ENCODE measurements at places on chromosomes 12 and 14.

GRCh38 chr12:5441497-5442236 is 9.8 kb downstream of the NTF3 start:
- no peak for DNase-seq

DNA sequence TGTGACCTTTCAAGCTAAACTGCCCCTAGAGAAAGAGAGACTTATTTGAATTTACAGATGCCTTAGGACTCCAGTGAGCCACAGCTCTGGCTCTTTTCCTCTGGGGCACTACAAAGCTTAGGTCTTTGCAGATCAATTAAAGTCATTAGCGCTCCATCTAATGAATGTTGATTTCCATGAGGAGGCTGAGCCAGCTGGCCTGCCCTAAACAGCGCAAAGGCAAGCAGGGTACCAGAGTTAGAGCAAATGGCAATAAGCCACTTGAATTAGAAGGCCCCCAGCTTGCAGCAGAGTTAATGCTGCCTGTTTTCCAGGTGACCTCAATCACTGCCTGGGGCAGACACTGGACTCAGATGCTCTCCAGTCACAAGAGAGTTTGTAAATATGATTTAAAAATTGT is 695.3 kb downstream of the DIO2 start:
- no peak for DNase-seq

- DNase-seq, result no peak
These were observed 111.1 kb upstream of the PLEKHA5 start for GRCh38 chr12:19018302-19018970.

DNA sequence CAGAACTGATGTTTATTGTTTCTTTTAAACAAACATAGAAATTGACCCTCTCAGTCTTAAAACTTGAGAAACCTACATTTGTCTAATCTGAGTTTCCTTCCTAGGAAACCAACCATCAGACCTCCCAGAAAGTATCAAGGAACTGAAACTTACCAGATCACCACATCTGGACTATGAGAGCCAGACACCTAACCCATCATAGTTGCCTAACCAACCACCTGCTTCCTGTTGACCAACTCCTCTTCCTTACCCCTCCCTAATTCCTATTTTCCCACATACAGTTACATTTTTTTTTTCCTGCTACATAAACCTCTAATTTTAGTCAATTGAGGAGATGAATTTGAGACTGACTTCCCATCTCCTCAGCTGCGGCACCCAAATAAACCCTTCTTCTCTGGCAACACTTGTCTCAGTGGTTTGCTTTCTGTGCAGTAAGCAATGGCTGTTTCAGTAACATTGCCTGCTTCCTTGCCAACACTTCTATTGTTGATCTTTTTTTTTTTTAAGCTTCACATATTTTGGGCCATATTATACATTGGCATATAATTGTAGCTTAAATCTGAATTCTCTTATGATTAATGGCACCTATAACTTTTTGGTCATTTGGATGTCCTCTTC is 34.3 kb downstream of the KLRD1 start:
- no peak for DNase-seq

DNA sequence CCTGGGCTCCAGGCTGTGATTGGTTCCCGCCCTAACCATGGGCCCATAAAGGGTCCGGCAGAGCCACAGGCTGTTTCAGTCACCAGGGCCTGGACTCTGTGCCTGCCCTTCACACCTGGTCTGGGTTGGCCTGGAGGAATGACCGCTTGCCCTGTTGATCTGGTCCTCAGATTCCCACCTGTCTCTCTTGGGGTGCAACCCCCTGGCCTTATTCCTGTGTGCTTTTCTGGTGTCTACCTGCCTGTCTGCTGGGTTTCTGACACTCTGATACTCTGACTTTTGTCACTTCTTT is 2.9 kb upstream of the KRT83 start:
- DNase-seq, result no peak

GRCh38 chr12:109097140-109097434 is 310 bp upstream of the UNG start:
- no peak for DNase-seq

GRCh38 chr12:79326222-79326621 is 364.5 kb downstream of the PAWR start:
- DNase-seq, result no peak

GRCh38 chr14:54702492-54702891 is 135.6 kb downstream of the SAMD4A start:
- DNase-seq, result no peak

DNA sequence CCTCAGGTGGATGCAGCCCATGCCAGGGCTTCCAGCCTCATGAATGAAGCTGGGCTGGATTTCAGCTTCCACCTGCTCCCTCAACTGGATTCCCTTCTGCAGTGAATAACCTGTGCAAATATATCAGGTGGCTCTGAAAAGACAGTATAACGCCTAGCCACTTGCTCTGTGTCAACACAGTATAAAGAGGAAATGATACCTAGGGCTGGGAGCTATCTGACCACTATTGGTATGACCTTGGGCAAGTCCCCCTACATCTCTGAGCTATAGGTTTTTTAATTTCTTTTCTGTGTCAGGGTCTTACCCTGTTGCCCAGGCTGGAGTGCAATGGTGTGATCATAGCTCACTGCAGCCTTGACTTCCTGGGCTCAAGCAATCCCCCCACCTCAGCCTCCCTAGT is 19.8 kb downstream of the ISM2 start:
- DNase-seq, result no peak

GRCh38 chr14:104776961-104777807 is 18.4 kb downstream of the AKT1 start:
- no peak for DNase-seq

GRCh38 chr12:63064080-63064479 is 86.9 kb downstream of the AVPR1A start:
- no peak for DNase-seq

DNA sequence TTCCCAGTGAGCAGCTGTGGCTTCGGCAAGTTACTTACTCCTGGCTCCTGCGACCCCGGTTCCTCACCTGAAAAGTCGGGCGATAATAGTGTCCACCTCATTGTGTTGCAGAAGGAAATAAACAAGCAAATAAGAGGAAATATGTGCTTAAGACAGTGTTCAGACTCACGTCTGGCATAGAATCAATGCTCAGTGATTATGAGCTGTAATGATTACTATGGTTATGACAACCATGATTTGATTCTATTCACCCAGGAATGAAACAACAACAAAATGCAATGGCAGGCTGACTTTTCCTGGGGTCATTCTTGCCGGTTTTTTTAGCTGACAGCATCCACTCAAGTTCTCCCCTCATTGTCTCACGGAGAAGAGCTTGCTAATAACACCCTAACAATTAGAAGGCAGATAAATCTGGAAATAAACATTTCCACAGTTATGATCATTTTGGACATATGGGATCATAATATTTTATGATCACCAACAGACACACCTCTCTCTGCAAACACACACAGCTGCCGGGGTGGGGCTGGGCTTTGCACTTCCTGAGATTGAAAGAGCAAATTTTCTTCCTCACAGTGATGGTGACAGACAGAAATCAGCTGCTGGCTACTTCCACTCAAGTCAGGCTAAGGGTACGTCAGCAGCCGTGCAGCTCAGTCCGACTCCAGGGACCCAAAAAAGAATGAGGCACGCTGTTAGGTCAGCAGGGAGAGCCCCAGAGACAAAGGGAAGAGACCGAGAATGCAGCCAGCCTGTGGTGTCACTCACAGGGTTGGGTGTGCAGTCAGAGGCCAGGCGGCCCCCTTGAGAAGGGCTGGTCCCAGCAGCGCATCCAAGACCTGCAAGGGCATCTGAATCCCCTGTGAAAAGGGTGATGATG is 158.0 kb downstream of the RIMBP2 start:
- no peak for DNase-seq

DNA sequence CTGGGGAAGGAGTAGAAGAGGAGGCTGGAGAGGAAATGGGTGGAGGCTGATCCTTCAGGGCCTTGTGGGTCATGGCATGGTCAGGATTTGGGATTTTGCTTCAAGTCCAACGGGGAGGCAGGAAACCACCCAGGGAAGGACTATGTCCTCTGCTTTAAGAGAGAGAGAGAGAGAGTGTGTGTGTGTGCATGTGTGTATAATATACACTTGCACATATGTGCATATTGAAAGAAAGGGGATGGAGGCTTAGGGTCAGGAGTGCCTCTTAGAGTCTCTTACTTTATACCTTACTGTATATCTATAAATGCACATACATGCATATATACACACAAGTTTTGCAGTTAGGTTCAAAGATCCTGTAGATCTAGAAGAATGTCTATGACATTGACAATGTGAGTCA is 94.8 kb downstream of the RGS6 start:
- DNase-seq, result no peak

DNA sequence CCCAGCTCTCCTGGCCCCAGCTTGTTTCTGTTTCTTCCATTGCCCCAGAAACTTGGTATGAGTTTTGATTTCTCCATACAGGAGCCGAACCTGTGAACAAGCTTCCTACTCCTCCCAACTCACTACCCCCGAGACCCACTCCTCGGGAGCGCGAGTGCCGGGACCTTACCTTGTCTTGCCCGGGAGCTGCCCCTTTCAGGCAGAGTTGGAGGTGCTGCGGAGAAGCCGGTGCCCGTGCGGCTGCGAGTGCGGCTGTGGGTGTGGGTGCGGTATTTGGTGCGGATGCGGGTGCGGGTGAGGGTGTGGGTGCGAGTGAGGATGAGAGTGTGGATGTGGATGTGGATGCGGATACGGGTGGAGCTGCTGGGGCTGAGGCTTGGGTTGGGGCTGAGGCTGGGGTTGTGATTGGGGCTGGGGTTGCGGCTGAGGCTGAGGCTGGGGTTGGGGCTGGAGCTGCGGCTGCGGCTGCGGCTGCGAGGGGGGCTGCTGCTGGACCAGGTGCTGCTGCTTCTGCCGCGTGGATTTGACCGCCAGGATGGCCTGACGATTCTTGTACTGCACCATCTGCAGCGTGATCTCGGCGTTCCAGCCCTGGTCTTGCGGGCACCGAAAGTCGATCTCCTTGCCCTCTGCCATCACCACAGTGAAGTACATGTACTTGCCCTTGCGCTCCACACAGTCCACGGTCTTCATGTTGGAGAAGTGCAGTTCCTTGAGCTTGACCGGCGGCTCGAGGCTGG is 1.1 kb downstream of the PHLDA1 start:
- DNase-seq, result peak; percentile 34

- no peak for DNase-seq
These were observed 47.9 kb upstream of the MEG3 start for GRCh38 chr14:100777818-100778525.

GRCh38 chr12:103715494-103715893 is 125.5 kb downstream of the NT5DC3 start:
- no peak for DNase-seq

DNA sequence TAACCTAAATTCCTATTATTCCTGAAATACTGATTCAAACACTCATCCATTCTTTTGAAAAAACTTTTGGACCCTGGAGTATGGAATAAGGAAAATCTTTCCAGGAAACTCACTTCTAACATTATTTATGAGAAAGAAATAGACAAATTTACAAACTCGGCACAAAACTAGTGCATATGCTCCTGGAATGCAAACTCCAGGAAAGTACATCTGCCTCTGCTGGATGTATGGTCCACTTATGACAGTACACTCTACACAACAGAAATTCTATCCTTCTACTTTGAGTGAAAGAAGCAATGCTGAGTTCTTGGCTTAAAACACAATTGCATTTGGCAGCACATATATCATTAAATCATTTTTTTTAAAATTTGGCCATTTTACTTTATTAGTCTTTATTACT is 700.5 kb upstream of the STXBP6 start:
- no peak for DNase-seq

- DNase-seq, result no peak
These were observed 476.1 kb downstream of the FUT8 start for GRCh38 chr14:65888677-65889076.

GRCh38 chr14:32827514-32827913 is 111.2 kb upstream of the NPAS3 start:
- DNase-seq, result no peak

DNA sequence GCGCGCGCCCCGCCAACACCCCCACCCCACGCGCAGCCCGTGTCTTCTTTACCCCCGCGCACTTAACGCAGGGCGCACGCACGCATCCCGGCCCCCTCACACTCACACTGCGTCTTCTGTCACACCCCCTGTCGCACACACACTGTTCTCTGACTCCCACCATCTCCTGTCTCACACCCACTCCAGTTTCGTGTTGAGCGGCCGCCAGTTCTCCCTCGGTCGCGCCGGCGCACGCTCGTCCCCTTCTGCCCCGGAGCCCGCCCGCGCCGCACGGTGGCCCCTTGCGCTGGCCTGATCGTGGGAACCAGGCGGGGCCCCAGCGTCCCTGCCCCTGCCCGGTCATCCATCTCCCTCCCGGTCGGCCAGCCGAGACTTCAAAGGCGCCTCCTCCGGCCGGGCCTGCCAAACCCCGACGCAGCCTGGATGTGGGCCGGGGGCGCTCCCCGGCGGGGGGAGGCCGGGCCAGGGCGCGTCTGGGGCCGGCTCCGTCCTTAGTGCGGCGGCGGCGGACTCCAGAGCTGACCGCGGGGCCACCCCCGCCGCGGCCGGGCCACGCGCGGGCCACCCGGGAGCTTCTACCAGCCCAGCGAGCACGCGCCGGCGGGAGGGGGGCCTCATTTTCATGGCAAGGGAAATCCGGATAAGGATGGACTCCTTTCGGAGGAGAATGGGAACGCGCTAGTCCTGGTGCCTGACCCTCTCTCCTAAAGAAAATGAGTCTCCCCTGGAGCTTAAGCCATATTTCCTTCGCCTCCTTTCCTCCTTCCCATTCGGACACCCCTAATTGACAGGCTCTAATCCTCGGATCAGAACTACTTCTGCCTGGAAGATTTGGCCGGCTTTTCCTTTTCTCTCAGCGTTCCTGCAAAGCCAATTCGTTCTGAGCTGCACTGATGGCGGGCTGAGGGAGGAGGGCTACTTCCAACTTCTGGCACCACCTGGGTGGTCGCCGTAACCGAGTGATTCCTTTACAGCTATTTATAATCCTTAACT is 82.0 kb upstream of the HMGA2 start:
- DNase-seq, result no peak

DNA sequence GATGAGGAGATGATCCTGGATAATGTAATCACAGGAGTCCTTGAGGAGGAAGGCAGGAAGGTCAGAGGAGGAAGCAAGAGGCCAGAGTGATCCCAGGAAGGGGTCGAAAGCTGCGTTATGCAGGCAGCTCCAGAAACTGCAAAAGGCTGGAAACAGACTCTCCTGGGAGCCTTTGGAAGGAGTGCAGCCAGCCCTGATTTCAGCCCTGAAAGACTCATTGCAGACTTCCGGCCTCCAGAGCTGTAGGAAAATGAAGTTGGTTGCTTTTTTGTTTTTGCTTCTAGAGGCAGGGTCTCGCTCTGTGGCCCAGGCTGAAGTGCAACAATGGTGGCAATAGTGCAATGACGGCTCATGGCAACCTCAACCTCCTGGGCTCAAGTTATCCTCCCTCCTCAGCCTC is 44.6 kb upstream of the FZD10 start:
- DNase-seq, result no peak

DNA sequence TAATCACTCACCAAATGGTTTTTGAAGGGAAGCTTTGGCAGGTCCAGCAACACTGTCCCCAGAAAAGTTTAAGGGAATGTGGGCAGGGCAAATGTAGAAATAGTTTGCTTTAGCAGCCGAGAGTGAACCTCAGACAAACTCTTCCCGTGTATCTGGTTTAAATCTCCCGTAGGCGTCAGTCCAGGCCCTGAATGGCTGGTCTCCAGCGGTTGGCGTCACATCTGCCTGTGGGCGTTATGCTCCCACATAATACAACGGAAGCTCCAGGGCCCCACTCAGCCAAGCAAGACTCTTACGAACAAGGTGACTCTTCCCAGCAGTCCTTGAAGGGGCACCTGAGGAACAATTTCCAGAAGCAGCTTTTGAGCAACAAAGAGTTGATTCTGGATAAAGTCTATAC is 942 bp downstream of the ZC2HC1C start:
- DNase-seq, result no peak

GRCh38 chr14:68384335-68384734 is 408.5 kb downstream of the ZFP36L1 start:
- no peak for DNase-seq
